ENCODE measurements at places on chromosomes 7 and 10.

DNA sequence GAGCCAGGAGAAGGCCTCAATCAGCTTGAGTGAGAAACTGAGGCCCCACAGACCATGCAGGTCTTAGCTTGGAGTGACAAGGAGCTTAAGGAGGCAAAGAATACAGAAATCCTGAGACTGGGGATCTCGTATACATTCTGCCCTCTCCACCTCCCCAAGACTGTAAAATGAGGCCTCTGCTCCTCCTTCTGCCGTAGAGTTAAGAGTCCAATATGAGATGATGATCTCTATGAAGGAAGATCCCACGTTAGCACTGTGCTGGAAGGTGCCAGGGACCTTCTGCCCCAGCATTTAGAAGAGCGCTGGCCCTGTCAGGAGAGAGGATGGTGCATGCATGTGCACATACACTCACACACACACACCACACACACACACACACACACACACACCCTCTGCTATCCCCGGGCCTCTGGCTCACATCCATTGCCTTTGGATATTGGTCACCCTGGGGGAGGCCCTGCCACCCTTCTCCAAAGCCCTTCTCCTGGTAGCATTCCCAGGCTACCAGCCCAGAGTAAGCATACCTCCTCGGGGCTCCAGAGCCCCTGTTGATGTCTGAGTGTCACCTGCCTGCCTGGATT lies 15.0 kb downstream of the ZCCHC24 start:
- no peak for DNase-seq

GRCh38 chr7:150476819-150477631 lies 26.6 kb downstream of the GIMAP8 start:
- DNase-seq: no peak

DNA sequence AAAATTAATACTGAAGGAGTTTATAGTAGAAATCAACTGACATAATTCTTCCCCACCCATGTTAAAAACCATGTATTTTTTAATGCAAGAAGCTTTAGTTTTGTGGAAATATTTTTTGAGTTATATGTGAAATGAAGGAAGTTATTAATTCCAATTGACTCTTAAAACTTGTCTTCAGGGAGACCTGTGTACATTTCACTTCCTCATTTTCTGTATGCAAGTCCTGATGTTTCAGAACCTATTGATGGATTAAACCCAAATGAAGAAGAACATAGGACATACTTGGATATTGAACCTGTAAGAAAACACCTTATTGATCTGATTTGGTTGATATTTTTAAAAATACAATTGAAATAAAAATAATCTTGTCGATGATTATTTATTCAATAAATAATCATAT lies 33.3 kb downstream of the CD36 start:
- no peak for DNase-seq

GRCh38 chr7:131166066-131166465 lies 161.6 kb upstream of the MKLN1 start:
- DNase-seq: no peak

- DNase-seq: no peak
Observed at GRCh38 chr7:138023618-138024342, 21.9 kb upstream of the CREB3L2 start.

DNA sequence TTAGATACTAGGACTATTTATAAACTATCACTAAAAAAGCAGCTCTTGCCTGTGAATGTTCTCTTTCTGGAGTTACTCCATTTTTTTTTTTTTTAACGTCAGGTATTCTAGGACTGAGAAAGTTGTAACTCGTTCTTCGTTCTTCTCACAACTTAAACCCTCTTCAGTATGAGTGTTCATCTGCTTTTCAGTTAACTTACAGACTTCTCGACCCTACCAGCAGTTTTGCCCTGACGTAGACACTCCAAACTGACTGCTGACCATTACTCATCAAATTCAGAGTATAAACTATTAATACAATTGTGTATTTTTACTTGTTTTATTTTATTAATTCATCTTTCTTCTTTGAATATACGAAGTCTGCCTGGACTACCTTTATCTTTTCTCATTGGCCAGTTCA lies 353.1 kb downstream of the GPR37 start:
- no peak for DNase-seq

DNA sequence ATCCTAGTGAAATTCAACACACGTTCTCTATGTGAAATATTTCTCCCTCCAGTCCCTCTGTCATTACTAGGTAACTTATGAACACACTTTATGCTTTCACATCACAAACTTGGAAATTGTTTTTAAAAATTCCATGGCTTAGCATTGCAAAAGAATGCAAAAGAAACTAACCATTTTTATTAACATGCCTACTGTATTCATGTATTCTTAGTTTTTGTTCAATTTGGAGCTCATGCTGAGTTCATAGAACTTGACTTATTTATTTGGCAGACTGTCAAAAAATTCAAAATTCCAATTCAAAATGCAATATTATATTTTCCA lies 155.0 kb upstream of the SEMA3C start:
- DNase-seq: no peak

GRCh38 chr10:33150146-33150545 lies 184.3 kb downstream of the NRP1 start:
- DNase-seq: no peak

- no peak for DNase-seq
Observed at GRCh38 chr7:151743481-151743983, 133.4 kb downstream of the PRKAG2 start.

DNA sequence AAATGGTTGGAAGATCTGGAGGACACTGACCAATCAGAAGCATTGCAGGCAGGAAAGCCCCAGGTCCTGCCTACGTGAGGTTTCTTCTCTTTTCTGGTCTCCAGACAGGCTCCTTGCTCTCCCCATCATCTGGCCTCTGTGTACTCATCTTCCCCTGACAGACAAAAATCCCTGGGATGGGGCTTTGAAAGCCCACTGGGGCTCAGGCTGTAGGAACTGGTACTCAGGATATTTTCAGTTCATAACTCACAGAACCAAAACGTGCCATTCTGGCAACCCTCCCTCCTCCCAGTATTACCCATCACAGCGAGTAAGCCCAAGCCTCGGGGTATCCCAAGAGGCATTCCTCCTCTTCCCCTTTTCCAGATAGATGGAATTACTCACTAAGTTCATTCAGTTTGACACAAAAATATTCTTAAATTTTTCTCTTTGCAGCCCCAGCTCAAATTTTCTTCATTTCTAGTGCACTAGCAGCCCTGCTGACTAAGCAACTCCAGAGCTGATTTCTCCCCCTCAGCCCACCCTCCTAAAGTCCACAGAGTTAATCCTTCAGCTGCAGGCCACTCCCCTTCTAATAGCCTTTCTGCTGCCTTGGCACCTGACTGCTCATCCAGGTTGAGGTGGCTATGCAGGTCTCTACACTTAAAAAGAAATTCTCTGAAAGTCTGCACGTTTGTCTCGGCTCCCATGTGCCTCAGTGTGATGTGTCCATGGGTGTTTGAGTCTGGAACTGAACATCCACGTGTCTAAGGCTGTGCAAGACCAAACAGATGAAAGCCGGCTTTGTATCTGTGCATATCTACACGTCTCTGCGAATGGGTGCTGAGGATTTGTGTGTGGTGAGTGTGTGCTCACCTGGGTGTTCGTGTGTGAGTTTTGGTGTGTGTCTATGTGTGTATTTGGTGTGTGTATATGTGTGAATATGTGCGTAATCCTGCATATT lies 331.4 kb downstream of the CCSER2 start:
- DNase-seq: no peak

DNA sequence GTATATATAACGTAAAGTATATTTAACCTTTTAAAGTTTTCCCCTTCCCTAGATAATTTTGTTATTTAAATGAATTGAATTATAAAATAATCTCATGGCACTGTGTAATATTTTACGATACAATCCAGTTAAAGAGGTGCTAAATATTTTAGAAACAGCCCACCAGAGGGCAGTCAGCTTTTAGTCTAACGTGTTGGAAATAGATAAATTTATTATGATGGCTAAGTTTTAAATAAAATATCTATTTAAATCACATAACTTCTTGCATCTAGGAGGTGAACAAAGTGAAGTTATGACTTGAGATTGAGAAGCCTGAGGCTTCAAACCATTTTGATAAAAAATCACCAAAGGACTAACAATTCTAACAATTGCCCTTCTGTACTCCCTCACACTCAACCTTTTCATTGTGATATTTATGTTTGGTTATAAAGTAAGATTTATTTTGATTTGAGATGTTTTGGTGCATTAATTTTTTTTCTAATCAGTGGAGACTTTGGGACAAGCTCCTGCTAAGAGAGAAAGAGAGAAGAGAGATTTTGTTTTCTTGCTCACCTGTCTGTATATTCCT lies 171.5 kb upstream of the SP4 start:
- DNase-seq: no peak

GRCh38 chr10:101934686-101935305 lies 91.2 kb upstream of the KCNIP2 start:
- DNase-seq: no peak

DNA sequence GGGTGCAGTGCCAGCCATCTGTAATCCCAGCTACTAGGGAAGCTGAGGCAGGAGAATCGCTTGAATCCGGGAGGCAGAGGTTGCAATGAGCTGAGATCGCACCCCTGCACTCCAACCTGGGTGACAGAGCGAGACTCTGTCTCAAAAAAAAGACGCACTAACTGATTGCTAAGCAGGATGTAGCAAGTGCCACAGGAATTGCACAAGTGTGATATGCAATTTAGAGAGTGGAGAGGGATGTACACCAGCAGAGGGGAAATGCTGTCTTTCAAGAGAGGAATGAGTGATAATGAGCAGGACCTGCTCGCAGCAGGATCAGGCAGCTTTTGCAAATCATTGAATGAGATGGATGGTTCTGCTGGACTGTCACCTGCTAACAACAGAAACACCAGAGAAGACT lies 13.3 kb upstream of the SLC16A12 start:
- DNase-seq: no peak

DNA sequence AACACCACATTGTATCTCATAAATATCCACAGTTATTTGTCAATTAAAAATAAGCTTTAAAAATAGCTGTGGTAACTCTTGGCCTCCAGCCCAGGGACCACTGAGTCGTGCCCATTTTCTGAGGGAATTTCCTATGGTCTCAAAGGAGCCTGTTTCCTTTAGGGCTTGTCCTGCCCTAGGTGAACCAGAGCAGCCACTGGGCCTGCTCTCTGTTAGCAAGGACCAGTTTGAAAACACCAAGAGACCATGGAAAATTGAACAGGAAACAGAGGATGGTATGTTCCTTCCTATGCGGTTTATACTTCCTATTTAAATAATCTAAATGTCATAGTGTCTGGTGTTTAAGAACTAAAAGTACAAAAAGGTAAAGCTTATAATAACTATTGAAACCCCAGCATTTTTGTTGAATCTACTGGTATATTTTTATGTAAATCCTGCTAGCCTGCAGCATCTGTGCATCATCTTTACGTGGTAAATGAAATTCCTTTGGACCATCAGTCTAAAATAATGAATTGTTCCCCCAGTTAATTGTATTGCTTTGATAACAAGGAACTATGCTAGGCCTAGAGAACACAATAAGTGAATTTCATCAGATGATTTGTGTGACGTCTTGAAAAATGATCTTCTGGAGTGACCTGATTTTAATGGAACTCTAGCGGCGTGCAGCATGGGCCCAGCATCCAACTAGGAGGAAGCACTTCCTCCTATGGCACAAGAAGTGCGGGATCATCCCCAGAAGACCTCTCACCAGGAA lies 333.7 kb downstream of the GFRA1 start:
- no peak for DNase-seq

DNA sequence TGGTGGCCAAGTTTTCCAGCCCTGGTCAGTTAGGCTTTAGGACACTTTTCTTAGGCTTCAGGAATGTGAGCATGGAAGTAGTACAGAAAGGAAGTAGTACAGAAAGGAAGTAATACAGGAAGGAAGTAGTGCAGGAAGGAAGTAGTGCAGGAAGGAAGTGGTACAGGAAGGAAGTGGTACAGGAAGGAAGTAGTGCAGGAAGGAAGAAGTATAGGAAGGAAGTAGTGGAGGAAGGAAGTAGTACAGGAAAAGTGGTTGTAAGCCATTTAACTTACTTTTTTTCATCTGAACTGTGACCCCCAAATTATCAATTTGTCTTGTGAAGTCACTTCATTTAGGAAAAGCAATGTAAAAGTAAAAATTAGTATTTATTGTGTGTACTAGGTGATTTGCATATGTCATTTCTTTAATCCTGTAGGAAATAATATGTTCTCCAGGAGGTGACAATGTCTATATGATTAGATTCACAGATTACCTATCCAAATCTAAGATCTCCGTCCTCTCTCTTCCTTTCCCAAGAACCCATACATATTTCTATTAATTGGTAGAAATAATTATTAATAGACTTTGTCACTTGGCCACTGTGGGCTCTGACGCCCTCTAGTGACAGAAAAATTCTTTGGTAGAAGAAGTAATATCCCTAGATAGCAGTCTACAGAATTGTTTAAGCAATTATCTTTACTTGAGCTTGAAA lies 3.9 kb upstream of the FAS start:
- no peak for DNase-seq

DNA sequence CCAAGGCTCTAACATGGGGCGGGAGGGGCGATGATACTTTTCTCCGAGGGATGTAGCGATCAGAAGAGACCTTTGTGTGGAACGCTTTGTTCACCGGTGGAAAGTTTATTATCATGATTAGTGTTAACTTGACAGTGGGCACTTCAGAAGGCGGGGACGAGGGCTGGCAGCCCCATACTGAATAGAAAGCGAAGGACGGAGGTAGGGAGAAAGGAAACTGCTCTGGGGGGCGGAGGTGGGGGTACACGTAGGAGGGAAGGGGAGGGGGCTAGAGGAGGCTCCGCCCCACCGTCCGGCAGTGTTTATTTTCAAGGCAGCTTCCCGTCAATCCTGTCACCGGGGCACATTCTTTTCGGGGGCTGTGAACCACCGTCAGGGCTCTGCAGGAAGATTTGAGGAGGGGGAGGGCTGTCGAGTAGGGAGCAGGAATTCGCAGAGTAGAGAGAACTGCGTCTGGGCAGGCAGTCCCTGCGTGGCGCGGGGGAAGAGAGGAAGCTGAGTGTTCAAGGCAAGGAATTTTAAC lies 9.4 kb upstream of the NKX2-3 start:
- no peak for DNase-seq

DNA sequence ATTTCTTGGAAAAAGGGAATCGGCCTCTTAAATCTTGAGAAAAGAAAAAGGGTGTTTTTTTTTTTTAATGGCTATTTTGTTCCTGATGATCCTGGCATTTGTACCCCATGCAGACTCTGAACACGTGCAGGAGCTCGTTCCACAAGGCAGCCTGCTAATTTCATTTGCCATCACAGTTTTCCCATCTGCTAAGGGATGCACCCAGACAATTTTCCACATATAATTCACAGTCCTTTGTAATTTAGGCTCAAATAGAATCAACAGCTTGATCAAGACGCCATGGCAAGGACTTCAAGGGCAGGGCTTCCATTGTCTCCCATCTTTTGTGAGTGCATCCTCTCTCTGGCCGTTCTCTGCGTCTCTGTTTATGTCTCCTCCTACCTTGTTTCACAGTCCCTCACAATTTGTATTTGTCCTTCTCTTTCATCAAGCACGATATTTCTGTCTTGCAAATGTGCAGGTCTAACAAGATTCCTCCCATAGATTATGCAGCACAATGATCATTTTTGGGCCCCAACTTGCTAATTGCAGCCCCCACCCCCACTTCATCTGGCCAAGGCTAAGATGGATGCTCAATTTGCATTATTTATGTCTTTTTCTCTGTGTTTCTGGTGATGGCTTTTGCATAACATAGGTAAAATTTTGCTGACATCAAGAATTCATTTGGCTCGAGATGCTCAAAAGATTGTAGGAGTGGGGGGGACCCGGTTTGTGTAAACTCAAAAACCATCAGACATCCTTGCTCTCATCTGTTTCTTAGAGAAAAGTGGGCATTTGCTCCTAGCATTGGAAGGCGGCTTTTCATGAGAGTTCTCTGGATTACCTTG lies 356.0 kb upstream of the NPVF start:
- DNase-seq: no peak

Data from stimulated activated naive B cell treated with anti-CD40 and anti-IgM and Interleukin-4, amounts not matched to agents 10 μg/mL and 1 μg/mL and 100 μg/mL, for 72 hours (primary cell).